ENCODE measurements at places on chromosomes 2 and 18.
A peak's percentile ranks its signal among the peaks of the same experiment; 100 is the strongest.

- DNase-seq, result no peak
These were observed 61.8 kb upstream of the SLC66A3 start for GRCh38 chr2:11093467-11093866.

- DNase-seq, result no peak
These were observed 62.9 kb downstream of the EML4 start for GRCh38 chr2:42232024-42232423.

DNA sequence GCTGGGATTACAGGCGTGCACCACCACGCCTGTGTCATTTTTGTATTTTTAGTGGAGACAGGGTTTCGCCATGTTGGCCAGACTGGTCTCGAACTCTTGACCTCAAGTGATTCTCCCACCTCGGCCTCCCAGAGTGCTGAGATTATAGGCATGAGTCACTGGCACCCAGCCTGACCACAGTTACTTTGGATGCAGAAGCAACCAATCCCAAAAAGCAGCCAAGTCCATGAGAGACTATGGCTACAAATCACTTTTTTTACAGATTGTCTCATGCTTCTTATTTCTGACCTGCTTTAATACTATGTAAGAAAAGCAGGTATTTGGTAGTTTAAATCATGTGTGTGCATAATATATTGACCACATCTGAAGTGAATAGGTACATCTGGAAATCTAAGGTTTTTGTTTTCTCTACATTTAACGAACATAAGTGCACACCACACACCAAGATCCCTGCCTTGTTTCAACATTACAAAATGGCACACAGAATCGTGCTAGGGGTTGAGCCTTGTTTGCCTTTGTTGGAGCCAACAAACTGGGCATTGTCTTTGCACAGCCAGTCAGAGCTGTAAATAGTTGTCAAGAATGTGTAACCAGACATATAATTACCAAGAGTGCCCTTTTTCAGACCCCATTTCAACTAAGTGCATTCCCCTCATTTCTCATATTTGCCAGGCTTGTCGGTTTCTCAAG, 18.3 kb upstream of the MAP4K4 start:
- DNase-seq, result peak; percentile 88

DNA sequence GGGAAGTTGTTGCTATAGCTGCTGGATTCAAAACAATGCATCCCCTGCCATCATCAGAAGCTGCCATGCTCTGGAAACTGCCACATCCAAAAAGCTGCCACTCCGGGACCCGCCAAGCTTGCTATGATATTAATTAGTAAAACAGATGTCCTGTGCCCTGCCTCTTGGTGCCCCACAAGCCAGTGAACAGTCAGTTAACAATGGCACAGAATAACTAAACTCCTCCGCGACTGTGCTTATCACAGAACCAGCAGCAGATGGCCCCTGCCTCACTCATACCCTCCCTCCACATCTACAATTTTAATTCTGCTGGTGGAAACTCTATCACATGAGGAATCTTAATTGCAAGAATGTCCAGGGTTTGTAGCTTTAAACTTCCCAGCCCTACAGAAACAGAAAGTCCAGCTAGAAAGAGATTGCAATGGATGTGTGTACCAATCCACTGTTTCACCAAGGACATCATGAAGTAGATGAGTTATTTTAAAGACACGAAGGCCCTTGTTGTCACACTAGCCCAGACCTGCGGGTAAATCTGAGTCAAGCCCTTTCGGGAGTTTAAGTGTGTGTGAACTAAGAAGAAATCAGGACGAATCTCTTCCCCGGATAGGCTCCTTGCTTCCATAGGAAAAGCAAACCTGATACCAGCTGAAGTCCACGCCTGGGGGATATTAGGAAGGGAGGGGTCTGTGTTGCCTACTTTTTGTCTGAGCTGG, 7.4 kb upstream of the ACYP2 start:
- no peak for DNase-seq

GRCh38 chr2:68436270-68436669, 30.8 kb downstream of the FBXO48 start:
- DNase-seq, result peak; percentile 20

Data from fibroblast of skin of right biceps (primary cell).